ENCODE measurements at places on chromosomes 16 and 17.

DNA sequence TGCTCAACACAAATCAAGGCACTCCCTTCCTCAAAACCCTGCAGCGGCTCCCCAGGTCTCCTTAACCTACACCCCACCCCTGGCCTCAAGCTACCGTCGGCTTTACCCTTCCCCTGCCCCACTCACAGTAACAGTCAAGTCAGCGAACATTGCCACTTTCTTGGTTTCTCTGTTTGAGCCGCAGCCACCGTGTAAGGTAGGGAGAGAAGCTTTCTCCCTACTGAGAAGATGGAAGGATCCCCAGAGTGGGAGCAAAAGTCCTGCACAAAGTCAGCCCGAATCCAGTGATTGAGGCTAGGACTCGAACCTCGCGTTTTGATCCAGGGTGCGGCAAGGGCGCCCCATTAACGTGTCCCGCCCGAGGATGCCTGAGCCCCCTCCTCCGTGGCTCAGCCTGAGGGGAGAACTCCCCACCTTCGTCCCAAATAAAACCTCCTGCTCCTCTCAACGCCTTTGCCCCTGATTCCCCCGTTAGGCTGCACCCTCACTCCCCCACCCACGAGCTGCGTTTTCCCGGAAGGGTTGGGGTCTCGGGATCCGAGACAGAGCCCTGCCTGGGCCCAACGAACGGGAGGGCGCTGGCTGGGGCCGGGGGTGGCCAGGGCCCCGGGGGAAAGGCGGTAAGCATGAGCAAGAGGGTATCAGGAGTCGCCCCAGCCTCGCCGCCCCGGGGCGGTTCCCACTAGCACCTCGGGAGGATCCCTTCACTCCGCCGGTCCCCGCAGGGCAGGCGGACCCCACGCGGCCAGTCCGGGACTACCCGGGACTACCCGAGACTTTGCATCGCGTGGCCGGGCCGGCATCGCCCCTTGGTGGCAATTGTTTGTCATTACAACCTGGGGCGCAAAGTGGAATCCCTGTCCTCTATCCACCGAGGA lies 9.9 kb upstream of the NAGS start:
- no peak for DNase-seq

- DNase-seq, result no peak
These were observed 16.9 kb upstream of the SP2 start for GRCh38 chr17:47879028-47879585.

DNA sequence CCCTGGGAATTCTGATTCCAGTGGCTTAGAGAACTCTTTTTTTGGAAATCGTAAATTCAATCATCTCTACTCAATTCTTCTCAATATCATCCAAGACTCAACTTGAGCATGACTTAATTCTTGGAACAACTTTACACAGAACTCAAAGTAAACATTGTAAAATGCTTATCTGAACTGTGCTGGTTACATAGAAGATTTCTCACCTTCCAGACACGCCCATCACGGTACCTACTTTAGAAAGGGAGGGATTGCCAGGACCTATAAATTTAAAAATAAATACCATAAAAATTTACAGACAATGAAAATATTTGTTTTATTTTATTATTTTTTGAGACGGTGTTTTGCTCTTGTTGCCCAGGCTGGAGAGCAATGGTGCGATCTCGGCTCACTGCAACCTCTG lies 26.5 kb downstream of the MAP1LC3B start:
- no peak for DNase-seq

GRCh38 chr16:66189951-66190350 lies 176.5 kb upstream of the CDH5 start:
- DNase-seq, result no peak

- DNase-seq, result no peak
These were observed 576.1 kb downstream of the CDH11 start for GRCh38 chr16:64545768-64546167.

DNA sequence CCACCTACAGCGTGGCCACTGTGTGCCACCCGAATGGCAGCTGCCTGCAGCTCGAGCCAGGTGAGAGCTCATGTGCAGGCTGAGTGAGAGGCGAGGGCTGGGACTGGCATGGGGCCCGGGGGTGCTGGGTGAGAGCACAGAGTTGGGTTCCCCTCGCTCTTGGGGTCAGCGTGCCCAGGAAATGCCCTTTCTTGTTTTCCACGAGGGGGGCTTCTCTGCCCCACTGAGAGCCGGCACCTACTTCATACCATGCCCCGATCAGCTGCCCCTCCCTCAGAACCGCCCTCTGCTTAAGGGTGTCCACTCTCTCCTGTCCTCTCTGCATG lies 10.1 kb downstream of the ACE start:
- no peak for DNase-seq

DNA sequence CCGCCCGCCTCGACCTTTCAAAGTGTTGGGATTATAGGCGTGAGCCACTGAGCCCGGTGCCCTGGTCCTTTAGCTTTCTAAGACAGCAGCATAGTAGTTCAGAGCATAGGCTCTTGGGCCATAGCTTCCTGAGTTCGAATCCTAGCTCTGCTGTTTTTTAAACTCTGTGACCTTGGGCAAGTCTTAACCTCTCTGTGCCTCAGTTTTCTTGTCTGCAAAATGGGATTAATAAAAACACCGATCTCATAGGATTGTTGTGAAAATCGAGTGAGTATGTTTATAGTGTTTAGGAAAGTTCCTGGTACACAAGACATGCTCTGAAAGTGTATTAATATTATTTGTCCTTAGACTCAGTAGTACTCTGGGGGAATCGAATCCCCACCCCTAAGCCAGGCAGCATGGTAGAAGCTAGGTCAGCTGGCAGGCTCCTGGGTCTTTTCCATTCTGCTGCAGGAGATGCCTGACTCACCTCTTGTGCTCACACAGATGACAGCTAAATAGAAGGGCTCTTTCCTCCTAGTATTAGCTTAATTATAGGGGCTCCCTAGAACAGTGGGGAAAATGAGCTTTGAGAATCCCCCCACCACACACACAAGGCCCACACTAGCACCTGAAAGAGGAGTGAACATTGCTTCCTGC lies 44.1 kb downstream of the PRKCB start:
- no peak for DNase-seq

- no peak for DNase-seq
These were observed 13.8 kb downstream of the ITGB3 start for GRCh38 chr17:47267354-47267828.

DNA sequence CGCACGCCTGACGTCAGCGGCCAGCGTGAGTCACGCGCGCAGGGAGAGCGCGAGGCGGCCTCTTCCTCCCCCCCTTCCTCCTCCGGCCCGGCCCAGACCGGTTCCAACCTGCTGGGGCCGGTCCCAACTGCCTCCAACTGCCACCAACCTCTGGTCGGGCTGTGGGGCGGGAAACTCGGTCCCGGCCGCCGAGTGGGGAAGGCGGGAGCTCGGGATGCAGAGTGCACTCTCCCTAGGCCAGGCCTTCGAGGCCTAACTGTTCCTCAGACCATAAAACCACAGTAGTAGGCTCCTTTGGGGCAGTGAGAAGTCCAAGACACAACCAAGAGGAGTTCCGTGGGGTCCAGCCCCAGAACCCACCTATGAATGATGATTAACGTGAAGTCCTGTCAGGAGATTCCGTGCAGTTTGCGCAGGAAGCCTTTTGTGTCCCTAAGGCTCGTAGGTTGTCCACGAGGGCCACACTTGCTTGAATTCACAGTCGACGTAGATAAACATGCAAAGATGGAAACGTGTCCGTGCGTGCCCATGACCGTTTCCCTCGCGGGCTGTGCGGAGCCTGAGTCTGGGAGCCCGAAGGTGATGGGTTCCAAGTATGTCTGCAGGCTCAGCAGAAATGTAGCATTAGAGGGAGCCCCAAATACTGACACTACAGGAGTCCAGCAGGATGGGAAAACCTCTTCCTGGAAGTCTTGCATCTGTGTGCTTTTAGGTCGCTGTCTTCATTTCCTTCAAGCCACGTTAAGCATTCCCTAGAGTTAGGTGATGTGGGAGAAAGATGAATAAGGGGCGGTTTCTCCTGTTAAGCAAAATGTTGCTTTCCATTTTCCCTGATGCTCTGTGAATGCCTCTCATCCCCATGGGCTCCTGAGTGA lies 647 bp downstream of the UNK start:
- DNase-seq, result no peak

- no peak for DNase-seq
These were observed 3.0 kb upstream of the CMTM3 start for GRCh38 chr16:66601471-66601870.

- peak; percentile 73 for DNase-seq
These were observed 13.3 kb upstream of the RPL38 start for GRCh38 chr17:74190154-74190553.

- no peak for DNase-seq
These were observed 15.8 kb upstream of the TBX21 start for GRCh38 chr17:47717261-47717697.

GRCh38 chr16:6114691-6115090 lies 1017.1 kb upstream of the EEF2KMT start:
- DNase-seq, result no peak

DNA sequence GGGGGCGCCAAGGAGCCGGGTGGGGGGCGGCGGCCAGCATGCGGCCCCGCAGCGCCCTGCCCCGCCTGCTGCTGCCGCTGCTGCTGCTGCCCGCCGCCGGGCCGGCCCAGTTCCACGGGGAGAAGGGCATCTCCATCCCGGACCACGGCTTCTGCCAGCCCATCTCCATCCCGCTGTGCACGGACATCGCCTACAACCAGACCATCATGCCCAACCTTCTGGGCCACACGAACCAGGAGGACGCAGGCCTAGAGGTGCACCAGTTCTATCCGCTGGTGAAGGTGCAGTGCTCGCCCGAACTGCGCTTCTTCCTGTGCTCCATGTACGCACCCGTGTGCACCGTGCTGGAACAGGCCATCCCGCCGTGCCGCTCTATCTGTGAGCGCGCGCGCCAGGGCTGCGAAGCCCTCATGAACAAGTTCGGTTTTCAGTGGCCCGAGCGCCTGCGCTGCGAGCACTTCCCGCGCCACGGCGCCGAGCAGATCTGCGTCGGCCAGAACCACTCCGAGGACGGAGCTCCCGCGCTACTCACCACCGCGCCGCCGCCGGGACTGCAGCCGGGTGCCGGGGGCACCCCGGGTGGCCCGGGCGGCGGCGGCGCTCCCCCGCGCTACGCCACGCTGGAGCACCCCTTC lies 484 bp downstream of the FZD2 start:
- DNase-seq, result no peak

- DNase-seq, result no peak
These were observed 14.5 kb upstream of the MYO18A start for GRCh38 chr17:29194669-29195068.

GRCh38 chr17:42772945-42773289 lies 332 bp upstream of the VPS25 start:
- DNase-seq, result no peak

GRCh38 chr17:49851387-49852291 lies 3.8 kb upstream of the TAC4 start:
- no peak for DNase-seq

DNA sequence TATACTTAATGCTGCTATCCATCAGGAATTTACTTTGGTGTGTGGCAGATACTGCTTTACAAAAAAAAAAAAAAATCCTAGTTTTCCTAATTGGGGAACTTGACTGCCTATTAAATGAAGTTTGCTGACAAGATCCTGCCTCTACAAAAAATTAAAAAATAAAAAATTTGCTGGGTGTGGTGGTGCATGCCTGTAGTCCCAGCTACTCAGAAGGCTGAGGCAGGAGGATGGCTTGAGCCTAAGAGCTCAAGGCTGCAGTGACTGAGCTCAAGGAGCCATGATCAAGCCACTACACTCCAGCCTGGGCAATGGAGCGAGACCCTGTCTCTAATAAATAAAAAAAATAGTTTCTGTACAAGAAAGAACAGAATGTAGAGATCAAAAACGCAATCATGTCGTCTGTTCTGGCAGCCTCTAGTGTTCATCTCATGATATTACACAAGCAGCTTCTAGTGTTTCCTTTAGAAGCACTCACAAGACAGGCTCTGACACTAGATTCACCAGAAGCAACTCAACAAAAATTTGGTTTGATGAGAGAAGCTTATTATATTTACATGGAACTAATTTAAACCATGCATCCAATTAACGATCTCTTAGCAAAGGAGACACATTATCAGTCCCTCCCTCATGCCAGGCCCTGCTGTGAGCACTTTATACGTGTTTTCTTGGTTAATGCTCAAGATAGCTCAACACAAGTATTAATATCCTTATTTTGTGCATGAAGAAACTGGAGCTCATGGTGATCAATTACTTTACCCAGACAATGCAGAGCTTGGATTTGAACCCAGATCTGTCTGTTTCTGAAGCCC lies 6.8 kb upstream of the KRTAP17-1 start:
- DNase-seq, result peak; percentile 51
